Hepatocyte (in vitro differentiated cells): ENCODE measurements at places on chromosomes 13 and 19. TPM values are rescaled to one million over a fixed set of nuclear protein-coding genes. Genes with fewer than 3 reads are reported as not detected.

F2RL3 gene
- total RNA-seq: 0.12 and 0.13 TPM in 2 replicates

CD209 gene
- not detected in 2 replicates for total RNA-seq

CLDND2 gene
- total RNA-seq: 1.2 TPM in 1 of 2 replicates, not detected in the other

COG6 gene
- 37.0 and 37.3 TPM in 2 replicates for total RNA-seq
